ENCODE measurements at places on chromosomes 7 and 10. TPM values are rescaled to one million over a fixed set of nuclear protein-coding genes. Genes with fewer than 3 reads are reported as not detected.

Gene CPA1
- not detected for total RNA-seq

Gene CDHR1
- 3.5 TPM for total RNA-seq

Gene AKR1E2
- total RNA-seq = 6.5 TPM

GRCh38 chr10:86632951-86633350 lies 21.4 kb upstream of the OPN4 start:
- DNase-seq = no peak
- H3K4me3 ChIP-seq = no peak overlapping the region
- H3K4me1 ChIP-seq = peaks cover 2% of the 10 kb centered on the region
- H3K27me3 ChIP-seq = peaks cover 60% of the 10 kb centered on the region
- no peak overlapping the region for H3K27ac ChIP-seq
- no peaks in the 10 kb centered on the region for H3K36me3 ChIP-seq

- no peak for DNase-seq
- peaks cover 9% of the 10 kb centered on the region for H3K4me1 ChIP-seq
- peaks cover 9% of the 10 kb centered on the region for H3K36me3 ChIP-seq
- no peaks in the 10 kb centered on the region for H3K27me3 ChIP-seq
- no peak overlapping the region for H3K27ac ChIP-seq
- no peak overlapping the region for H3K4me3 ChIP-seq
These were observed 80.3 kb downstream of the KAT6B start for GRCh38 chr10:74906611-74907198.

All from activated naive CD8-positive, alpha-beta T cell treated with anti-CD3 and anti-CD28 coated beads, Interleukin-2, amount 10 ng/mL, durations not matched to agents 7 days and 5 days (primary cell).